ENCODE measurements at places on chromosomes 7 and 10. TPM values are rescaled to one million over a fixed set of nuclear protein-coding genes. Genes with fewer than 3 reads are reported as not detected.
A peak's percentile ranks its signal among the peaks of the same experiment; 100 is the strongest.

DNA sequence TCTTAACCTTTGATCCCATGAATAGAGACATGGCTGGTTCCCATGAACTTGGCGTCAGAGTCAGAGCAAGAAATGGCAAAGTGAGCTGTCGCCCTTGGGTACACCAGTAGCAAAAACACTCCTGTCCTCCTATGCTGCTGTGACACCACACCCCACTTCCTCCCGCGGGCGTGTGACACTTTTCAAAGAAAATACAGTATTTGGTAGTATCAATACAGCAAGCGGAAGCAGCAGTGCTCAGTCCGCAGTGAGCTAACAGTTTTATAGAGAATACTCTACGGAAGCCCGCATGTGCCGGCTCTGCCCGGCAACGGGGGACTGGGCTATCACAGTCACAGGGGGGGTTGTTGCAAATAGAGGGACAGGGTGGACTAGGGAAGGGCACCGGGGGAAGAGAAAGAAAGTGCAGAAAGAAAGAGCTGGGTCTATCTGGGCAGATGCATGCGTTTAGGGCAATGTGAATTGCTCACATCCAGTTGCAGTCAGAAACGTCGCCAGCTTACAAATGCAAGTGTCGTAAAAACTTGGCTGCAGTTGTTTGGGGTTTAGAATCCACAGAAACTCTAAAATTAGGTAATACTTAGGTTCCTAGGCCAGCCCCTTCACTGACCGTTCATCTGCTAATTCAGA, 49.8 kb downstream of the PRKCQ start:
- DNase-seq, result no peak
- H3K27ac ChIP-seq, result peak overlapping the region; percentile 36
- H3K36me3 ChIP-seq, result no peaks in the 10 kb centered on the region
- no peaks in the 10 kb centered on the region for H3K27me3 ChIP-seq

DNA sequence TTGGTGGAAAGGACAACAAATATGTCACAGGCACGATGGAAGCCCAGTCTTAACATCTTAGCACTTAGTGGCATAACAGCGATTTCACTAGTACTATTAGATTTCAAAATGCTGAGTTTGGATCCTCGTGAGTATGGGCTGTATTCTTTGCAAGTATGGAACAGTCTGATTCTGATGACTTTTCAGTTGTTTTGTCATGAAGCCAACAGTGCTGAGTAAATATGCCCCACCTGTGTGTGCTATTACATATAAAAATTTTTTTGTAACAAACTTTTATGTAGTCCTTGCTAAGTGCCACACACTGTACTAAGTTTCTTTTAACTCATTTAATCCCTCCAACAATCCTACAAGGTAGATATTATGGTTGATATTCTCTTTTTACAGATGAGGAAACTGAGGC, 30.8 kb downstream of the MTURN start:
- no peak overlapping the region for H3K4me3 ChIP-seq
- no peaks in the 10 kb centered on the region for H3K36me3 ChIP-seq
- no peak for DNase-seq
- peaks cover 84% of the 10 kb centered on the region for H3K4me1 ChIP-seq
- peak overlapping the region; percentile 73 for H3K27ac ChIP-seq
- H3K27me3 ChIP-seq, result no peaks in the 10 kb centered on the region

- no peak overlapping the region for H3K4me3 ChIP-seq
- no peak overlapping the region for H3K27ac ChIP-seq
- no peaks in the 10 kb centered on the region for H3K4me1 ChIP-seq
Observed at GRCh38 chr7:31744294-31744874, 57.4 kb downstream of the PPP1R17 start.

- peak overlapping the region; percentile 66 for H3K27ac ChIP-seq
- no peaks in the 10 kb centered on the region for H3K27me3 ChIP-seq
- DNase-seq, result no peak
- H3K4me1 ChIP-seq, result peaks cover 24% of the 10 kb centered on the region
- H3K4me3 ChIP-seq, result peak overlapping the region; percentile 64
Observed at GRCh38 chr10:111076191-111076681, 593 bp upstream of the ADRA2A start.

The TMEM273 gene
- 11.3 TPM for total RNA-seq

DNA sequence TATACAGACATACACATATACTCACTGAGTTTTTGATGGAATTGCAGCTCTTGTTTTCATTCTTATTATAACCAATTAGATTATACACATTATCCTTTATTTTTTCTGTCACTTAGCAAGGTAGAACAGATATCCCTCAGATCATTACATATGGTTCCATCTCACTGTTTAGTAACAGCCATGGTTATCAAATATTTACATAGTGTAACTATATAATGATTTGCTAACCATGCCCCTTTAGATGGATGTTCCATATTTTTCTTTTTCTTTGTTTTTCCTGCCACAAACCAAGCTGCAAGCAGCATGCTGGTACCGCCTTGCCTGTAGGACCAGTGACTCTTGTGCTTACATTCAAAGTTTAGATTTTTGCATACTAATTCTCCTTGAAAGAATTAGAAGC, 163.4 kb upstream of the NFE2L3 start:
- no peaks in the 10 kb centered on the region for H3K27me3 ChIP-seq
- no peak overlapping the region for H3K4me3 ChIP-seq
- H3K27ac ChIP-seq, result no peak overlapping the region
- DNase-seq, result no peak

GRCh38 chr7:117281562-117281961, 41.3 kb downstream of the WNT2 start:
- peaks cover 15% of the 10 kb centered on the region for H3K4me1 ChIP-seq
- no peaks in the 10 kb centered on the region for H3K36me3 ChIP-seq
- no peak overlapping the region for H3K27ac ChIP-seq
- H3K4me3 ChIP-seq, result no peak overlapping the region

The SPDYE8 gene
- total RNA-seq, result not detected
